ENCODE measurements at places on chromosomes 1 and 21.
A peak's percentile ranks its signal among the peaks of the same experiment; 100 is the strongest.

- DNase-seq = peak; percentile 51
Observed at GRCh38 chr21:43370091-43370658, 56.8 kb downstream of the SIK1 start.

- peak; percentile 88 for DNase-seq
Observed at GRCh38 chr1:156104065-156104810, 10.3 kb upstream of the LMNA start.

DNA sequence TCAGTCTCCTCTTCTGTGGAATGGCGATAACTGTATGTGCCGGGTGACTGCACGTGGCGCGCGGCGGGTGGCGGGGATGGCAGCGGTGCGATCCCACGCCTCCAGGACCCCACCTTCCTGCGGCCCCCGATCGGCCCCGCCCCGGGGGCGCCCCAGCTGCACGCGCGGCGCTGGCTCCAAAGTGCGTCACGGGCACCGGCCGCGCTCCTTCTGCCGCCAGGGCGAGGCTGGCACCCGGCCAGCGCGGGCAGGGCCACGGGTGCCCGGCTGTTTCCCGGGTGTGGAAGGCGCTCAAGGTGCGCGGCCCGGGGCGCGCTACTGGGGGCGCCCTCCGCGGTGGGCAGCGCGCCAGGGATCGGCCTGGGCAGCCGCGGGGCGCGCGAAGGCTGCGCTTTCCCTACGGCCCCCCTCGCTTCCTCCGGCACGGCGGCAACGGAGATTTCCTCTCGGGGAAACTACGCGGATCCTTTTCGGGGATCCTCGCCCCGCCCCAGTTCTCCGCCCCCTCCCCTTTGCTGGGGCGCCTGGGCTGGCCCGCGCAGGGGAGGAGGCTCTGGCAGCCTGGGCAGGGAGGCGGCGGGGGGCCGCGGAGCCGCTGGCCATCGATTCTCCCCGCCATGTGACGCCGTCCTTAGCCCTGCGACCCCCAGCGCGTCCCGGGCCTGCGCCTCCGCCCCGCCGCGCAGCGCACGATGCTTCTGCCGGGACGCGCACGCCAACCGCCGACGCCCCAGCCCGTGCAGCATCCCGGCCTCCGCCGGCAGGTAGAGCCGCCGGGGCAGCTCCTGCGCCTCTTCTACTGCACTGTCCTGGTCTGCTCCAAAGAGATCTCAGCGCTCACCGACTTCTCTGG lies at the start of gene EVA1C:
Gene EVA1C, plus strand, starts transcription at position 545 of the 853 bp plus-strand sequence. Its CDS starts 148 bp downstream, at position 693.
- DNase-seq = peak; percentile 84

GRCh38 chr1:162329826-162330225 lies 46.8 kb downstream of the SPATA46 start:
- no peak for DNase-seq

GRCh38 chr1:225526878-225527277 lies 99.0 kb upstream of the LBR start:
- no peak for DNase-seq

GRCh38 chr1:204093421-204093717 lies 20.5 kb downstream of the SOX13 start:
- no peak for DNase-seq

GRCh38 chr1:28272215-28272852 lies 13.0 kb downstream of the SESN2 start:
- no peak for DNase-seq

DNA sequence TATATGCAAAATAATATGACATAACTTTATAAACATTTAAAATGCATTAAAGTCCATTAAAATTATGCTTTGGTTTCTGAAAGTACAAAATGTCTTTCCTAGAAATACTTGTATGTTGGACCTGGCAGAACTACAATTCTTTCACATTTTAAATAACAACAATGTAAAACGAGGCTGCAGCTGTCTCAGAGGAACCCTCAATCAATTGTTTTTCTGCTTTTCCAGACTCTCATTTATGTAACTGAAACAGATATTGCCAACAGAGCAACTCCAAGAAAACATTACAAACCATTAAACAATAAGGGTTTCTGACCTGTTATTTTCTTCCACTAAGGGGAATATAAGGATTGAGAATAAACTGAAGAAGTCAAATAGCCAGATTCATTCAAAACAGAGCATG lies 1193.4 kb downstream of the NCAM2 start:
- no peak for DNase-seq

- DNase-seq = peak; percentile 86
Observed at GRCh38 chr1:12173631-12174121, 6.9 kb downstream of the TNFRSF1B start.

DNA sequence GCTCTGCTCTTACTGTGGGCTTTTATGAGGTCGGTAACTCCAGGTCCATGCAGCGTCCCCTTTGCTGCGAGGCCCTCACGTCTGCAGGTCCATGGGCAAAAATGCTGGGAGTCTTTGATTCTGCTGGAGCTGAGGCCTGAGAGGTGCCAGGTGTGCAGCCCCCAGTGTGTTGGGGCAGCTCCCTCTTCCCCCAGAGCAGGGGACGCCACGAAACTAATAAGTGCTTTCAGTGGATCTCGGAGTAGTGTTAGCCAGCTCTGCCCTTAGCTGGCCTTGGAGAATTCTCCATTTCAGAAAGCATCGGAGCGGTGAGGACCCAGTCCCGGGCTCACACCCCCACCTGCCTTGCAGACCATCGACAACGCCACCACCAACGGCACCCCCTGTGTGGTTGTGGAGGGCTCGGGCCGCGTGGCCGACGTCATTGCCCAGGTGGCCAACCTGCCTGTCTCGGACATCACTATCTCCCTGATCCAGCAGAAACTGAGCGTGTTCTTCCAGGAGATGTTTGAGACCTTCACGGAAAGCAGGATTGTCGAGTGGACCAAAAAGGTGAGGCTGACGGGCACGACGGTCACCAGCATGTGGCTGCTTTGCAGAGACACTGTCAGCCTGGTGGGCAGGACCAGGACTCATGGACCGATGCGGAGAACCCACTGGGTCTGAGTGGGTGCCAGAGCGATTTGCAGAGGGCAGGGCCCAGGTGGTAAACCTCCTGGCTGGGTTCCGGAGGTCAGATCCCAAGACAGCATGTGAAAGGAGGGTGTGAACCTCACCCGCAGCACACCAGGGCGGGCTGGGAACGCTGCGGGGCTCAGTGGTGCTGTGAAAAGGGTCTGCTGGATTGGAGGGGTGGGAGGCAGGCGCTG lies 25.5 kb downstream of the TRPM2 start:
- DNase-seq = no peak

DNA sequence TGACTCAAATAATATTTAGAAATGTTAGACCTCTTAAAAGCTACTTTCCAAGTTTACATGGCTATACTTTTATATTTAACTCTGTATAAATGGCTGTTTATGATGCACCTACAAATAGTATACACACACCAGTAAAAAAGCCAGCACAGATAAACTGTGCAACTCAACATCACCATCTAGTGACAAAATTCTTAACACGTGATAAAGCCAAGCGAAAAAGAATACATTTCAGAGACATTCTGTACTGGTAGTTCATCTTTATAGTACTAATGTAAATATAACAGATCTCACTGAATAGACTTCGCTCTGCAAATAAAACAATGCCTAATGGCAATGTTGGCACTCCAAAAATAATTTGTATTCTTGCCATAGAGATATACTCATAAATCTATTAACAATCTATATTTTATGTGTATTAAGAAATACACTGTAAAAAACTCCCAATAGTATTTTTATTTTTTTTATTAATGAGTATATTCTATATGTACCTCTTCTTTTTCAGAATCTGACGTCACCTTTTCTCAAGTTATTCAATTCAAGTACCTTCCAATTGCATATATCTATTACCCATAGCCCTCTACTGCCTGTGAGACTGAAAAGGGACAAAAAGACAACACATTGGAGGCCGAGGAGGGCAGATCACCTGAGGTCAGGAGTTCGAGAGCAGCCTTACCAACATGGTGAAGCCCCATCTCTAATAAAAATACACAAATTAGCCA lies 100.2 kb downstream of the DPYD start:
- no peak for DNase-seq

DNA sequence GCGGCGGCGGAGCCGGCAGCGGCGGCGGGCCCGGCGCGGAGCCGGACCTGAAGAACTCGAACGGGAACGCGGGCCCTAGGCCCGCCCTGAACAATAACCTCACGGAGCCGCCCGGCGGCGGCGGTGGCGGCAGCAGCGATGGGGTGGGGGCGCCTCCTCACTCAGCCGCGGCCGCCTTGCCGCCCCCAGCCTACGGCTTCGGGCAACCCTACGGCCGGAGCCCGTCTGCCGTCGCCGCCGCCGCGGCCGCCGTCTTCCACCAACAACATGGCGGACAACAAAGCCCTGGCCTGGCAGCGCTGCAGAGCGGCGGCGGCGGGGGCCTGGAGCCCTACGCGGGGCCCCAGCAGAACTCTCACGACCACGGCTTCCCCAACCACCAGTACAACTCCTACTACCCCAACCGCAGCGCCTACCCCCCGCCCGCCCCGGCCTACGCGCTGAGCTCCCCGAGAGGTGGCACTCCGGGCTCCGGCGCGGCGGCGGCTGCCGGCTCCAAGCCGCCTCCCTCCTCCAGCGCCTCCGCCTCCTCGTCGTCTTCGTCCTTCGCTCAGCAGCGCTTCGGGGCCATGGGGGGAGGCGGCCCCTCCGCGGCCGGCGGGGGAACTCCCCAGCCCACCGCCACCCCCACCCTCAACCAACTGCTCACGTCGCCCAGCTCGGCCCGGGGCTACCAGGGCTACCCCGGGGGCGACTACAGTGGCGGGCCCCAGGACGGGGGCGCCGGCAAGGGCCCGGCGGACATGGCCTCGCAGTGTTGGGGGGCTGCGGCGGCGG lies 1.0 kb downstream of the ARID1A start:
- peak; percentile 70 for DNase-seq

GRCh38 chr1:221945669-221946068 lies 203.8 kb upstream of the DUSP10 start:
- no peak for DNase-seq

DNA sequence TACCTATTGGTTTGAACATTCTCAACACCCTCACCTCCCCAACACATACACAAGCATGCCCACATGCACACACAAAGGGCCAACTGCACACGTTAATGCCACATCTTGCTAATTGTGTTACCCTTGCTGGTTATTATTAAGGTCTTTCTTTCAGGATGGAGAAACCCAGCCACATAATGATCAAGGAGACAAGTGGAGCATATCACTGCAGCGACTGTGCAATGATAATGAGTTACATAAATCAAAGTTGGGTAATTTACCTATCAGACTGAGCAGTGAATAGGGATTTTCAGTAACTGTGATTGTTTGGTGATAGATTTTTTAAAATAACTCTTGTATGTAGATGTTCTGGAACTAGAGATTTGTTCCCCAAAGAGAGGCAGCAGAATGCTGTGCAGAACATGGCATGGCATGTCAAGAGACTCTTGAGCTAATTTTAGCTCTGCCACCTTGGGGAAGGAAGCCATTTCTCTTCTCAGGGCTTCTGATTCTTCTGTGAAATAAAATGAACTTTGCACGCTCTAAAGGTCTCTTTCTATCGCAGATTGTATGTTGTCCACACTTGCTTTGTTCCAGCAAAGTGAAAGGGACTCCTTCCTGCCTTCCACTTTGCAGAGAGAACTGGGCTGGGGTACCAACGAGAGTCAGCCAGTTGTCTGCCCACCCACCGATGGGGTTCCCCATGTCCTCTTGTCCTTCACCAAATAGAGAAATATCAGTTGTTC lies 126.0 kb upstream of the CAMK1G start:
- no peak for DNase-seq

GRCh38 chr21:26169061-26169610 lies 1.4 kb downstream of the APP start:
- DNase-seq = no peak

DNA sequence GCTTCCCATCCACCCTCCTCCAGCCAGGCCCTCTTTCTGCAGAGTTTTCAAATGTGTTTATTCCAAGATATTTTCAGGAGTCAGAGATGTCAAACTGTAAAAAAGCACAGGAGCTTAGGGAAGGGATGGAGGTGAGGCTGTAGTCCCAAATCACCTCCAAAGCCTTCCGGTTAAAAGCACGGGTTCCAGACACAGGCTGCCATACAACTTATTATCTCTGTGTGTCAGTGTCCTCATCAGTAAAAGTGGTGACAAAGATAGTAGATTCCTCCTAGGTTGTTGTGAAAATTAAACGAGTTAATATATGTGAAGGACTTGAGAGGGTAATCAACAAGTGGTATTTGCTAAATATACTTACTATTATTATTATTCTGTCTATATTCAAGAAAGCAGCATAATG lies 15.1 kb downstream of the S100A7A start:
- DNase-seq = no peak

DNA sequence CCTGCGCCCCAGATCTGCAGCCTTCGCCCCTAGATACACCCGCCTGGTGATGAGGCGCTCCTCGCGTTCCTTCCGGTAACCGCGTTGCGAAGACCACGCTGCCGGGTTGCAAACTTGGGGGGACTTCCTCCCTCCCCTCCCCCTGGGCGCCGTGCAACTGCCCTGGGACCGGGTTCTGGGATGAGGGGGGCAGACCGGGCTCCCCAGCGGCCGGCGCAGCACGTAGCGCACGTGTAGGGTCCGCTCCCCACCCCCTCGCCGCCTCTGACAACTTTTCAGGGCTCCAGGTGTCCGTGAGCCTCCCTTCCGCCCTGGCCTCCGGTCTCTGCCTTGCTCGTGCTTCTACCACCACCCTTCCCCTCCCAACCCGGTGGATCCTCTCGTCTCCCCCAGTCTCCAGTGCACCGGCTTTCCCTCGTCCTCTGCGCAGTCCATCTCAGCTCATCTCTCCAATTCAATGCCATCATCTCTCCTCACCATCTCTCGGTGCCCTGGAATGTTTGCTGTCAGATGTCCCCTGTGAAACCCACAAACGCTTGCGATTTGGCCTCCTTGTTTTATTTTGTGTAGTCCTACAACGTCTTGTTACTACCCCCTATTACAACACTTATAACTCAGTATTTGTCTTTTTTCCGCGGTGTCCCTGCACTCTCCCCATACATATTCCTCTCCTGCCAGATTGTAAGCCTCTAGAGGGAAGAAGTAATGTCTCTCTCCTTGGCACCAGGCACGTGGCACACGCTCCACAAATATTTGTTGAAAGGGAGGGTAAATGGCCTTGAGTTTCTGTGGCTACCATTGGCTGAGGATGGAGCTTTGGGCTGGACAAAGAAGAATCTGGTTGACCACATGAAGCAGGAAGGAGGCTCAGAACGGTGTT lies 782 bp downstream of the PCAT6 start:
- DNase-seq = peak; percentile 75

DNA sequence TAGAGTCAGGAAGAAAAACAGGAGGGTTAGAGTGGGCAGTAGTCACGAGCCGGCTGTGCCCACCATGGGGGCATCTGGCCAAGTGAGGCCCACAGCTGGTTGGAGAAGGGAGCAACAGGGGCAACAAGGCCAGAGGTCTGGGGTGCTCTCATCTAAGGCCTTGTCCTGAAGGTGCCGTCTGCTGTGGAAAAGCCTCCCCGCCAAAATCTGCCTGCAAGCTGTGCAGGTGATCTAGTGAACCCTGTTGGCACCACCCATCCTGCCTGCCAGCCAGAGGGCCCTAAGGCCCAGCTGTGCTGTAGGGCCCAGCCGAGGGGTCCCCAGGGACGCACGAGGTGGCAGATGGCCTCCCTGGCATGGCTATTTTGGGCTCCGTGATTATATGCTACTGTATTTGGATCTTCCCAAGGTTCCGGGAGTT lies 51.3 kb downstream of the LGR6 start:
- DNase-seq = no peak

GRCh38 chr1:93607814-93608186 lies 73.8 kb downstream of the BCAR3 start:
- no peak for DNase-seq
